ENCODE measurements at places on chromosomes 3 and 15.

DNA sequence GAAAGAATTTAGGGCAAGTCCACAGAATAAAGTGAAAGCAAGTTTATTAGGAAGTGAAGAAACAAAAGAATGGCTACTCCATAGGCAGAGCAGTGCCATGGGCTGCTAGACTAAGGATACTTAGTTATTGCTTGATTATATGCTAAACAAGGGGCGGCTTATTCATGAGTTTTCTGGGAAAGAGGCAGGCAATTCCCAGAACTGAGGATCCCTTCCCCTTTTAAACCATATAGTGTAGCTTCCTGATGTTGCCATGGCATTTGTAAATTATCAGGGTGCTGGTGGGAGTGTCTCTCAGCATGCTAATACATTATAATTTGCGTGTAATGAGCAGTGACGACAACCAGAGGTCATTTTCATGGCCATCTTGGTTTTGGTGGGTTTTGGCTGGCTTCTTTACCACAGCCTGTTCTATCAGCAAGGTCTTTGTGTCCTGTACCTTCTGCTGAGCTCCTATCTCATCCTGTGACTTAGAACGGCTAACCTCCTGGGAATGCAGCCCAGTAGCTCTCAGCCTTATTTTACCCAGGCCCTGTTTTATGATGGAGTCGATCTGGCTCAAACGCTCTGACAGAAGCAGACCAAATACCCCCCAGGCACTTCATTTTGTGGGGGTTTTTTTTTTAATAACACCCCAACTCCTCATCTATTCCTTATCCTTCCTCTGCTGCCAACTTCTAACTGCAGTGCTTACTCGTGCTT is 103.0 kb upstream of the RARB start:
- DNase-seq: no peak

GRCh38 chr3:67094774-67095173 is 96.7 kb downstream of the KBTBD8 start:
- DNase-seq: no peak

DNA sequence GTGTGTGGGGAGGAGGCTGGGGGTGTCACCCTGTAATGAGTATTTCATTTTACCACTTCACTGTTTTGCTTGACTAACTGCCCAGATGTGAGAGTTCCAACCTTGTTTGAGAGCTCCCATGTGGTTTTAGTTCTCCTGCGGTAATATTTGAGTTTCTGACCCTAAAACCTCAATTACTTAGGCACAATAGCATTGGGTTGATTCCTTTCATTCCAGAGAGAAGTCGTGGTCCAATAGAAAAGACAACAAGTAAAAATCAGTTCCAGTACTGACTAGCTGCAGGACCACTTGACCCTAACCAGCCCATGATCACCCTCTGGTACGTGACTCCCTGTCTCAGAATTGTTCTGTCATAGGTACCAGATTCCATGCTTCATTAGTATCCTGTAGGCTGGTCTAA is 630.4 kb downstream of the CADM2 start:
- no peak for DNase-seq

GRCh38 chr15:65376767-65377104 is 1.1 kb downstream of the IGDCC3 start:
- DNase-seq: no peak

- no peak for DNase-seq
These were observed 28.0 kb upstream of the PIGZ start for GRCh38 chr3:196996454-196997265.

- DNase-seq: no peak
These were observed 120.5 kb downstream of the POLR2M start for GRCh38 chr15:57827021-57827420.
